H1 (cell line): ENCODE measurements at places on chromosomes 5 and 9. TPM values are rescaled to one million over a fixed set of nuclear protein-coding genes. Genes with fewer than 3 reads are reported as not detected.

The RASGRF2 gene
- 2.6 and 4.1 TPM in 2 replicates for polyA plus RNA-seq

The HAVCR2 gene
- polyA plus RNA-seq: 0.03 and 0.06 TPM in 2 replicates

The ARSI gene
- polyA plus RNA-seq: 6.7 and 8.0 TPM in 2 replicates

DNA sequence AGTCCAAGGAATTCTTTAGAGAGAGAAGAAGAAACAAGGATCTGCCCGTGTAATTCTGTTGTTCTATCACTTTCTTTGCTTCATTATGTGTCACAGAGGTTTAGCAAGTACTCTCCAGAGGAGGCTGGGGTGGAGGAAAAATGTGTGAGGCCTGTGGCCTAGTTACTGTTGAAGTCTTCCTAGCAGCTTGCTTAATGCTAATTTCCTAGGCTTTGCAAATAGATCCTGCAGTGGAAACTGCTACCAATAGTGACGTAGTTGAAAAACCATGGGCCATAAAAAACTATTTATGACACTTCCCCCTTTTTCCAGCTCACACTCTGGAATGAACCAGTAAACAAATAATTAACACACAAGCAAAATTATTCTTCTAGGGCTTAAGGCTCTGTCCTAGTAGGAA is 27.0 kb upstream of the C9orf72 start:
- H3K4me1 ChIP-seq: no peaks in the 10 kb centered on the region
- H3K27me3 ChIP-seq: no peaks in the 10 kb centered on the region

DNA sequence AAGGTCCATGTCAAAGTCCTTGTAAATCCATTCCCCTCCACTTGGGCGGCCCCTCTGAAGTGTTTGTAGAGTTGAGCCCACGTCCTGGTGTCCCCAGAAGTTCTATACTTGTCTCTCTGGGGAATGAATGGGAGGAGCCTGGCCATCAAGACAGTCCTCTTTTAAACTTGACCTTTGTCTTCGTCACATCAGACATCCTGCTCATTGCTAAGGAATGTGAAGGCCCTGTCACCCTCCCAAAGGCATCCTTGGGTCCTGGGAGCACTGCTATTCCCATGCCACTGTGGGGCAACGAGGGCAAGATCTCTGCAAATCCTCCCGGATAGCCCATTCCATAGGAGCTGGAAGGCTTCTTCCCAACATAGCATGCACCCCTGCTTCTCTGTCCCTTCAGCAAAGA is 235.5 kb downstream of the SLIT3 start:
- no peak overlapping the region for H3K27ac ChIP-seq
- DNase-seq: no peak
- peaks cover 15% of the 10 kb centered on the region for H3K4me1 ChIP-seq
- no peak overlapping the region for H3K4me3 ChIP-seq

The SLC34A3 gene
- 0.06 and 0.08 TPM in 2 replicates for polyA plus RNA-seq

The AP3B1 gene
- 23.3 and 45.8 TPM in 2 replicates for polyA plus RNA-seq

GRCh38 chr9:5841771-5842573 is 9.1 kb upstream of the ERMP1 start:
- H3K4me1 ChIP-seq: peaks cover 8% of the 10 kb centered on the region; the same call in 1 of the 2 replicates
- no peak for DNase-seq
- H3K27me3 ChIP-seq: no peaks in the 10 kb centered on the region
- no peak overlapping the region for H3K27ac ChIP-seq
- no peak overlapping the region for H3K4me3 ChIP-seq

DNA sequence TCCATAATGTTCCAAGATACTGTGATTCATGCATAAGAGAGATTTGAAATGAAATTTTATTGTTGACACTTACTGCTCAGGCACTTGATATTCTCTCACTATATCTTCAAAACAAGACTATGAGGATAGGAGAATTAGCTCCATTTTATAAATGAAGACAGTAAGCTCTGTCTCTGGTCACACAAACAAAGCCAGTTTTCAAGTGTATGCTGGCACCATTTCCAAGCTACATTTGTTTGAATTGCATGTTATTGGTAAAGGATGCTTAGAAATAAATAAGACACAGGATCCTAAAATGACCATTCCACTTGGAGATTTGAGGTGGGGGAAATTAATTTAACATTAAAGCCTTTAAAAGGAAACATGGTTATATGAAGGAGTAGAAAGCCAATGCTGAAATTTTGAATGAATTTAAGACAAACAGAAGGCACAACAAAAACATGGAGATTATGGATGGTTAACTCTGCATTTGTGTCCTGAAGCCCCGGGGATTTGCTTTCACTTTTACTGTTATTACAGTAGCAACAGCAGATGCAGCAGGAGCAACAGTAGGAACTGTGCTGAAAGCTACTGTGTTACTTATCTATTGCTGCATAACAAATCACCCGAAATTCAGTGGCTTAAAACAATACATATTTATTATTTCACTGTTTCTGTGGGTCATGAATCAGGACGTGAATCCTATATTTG is 79.7 kb upstream of the ASTN2 start:
- no peak overlapping the region for H3K4me3 ChIP-seq
- H3K4me1 ChIP-seq: no peaks in the 10 kb centered on the region
- no peak overlapping the region for H3K27ac ChIP-seq
- no peak for DNase-seq
- no peaks in the 10 kb centered on the region for H3K36me3 ChIP-seq
